Glutamatergic neuron (in vitro differentiated cells): ENCODE measurements at places on chromosomes 11 and 22.
A peak's percentile ranks its signal among the peaks of the same experiment; 100 is the strongest.

- no peak for DNase-seq
Observed at GRCh38 chr22:24444729-24445466, 17.5 kb downstream of the ADORA2A start.

GRCh38 chr11:6719576-6719975 lies 36.4 kb upstream of the MRPL17 start:
- DNase-seq: no peak

DNA sequence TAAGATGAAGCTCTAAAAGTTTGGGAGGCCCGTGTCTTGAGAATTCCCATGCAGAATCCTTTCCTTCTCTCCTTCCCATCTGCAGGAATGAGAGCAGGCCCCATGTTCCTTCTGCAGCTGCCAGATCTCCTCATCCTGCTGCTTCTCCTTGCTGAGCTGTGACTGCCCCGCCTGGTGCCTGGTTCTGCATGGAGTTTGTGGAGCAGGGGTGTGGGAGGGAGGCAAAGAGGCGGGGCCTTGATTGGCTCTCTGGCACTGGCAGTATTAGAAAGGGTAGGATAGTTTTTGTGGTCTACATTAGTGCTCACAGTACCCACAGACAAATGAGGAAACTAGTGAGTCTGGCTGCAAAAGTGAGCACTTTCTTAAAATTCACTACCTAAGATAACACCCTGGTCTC lies 91.1 kb upstream of the CLPB start:
- no peak for DNase-seq

DNA sequence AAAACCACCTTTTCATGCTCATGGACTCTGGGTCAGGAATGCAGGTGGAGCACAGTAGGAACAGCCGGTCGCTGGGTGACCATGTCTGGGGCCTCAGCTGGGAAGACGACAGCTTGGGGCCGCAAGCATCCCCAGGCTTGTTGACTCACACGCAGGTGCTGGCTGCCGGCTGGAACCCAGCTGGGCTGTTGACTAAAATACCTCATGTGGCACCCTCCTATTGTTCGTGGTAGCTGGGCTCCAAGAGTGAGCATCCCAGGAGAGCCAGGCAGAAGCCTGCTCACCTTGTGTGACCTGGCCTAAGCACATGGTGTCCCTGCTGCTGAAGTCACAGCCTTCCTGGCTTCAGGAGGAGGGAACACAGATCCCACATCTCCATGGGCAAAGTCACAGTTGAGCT lies 9.4 kb downstream of the DPP3 start:
- no peak for DNase-seq

GRCh38 chr22:26442086-26442756 lies 13.2 kb downstream of the ASPHD2 start:
- DNase-seq: no peak

- DNase-seq: no peak
Observed at GRCh38 chr22:29487426-29487986, 7.5 kb downstream of the NEFH start.

DNA sequence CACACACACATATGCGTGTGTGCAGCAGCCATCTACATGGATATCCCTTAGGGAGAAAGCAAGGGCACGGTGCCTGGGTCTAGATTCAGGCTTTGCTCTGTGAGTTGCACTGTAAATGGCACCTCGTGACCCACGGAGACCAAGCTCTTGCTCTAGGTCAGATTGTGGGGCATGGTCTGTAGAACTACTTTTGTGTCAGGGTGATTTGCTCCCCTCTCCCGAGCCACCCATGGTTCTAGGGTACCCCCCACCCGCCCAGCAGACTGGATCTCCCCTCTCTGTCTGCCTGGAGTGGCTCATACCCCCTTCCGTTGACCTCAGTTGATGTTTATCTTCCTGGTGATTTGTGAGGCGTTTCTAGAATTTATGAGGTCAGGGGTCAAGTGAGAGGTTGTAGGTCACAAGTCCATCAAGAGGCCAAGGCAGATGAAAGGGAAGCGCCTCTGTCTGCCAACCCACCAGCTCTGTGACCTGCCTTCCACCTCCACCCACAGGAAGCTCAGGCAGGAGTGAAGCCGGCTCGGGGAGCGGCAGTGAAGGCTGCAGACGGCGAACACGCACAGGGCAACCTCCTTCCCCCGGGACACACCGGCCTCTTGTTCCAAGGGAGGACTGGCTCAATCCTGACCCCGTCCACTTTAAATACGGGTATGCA lies 76.2 kb upstream of the TTLL12 start:
- peak; percentile 51 for DNase-seq
